ENCODE measurements at places on chromosomes 6 and 20.

DNA sequence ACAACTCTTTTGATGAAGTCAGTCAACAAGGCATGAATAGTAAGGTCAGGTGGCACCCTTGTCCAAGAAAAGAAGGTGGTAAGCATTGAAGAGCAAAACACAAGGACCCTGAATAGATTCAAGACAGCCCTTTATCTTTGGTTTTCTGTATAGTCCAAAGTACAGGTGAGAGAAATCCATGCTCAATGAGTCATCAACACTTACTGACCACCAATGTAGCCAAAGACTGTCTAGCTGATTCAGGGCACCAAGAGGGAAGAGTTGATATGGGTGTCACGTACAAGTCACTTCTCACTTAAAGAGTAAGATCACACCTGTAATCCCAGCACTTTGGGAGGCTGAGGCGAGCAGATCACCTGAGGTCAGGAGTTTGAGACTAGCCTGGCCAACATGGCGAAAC is 528.3 kb downstream of the CD83 start:
- DNase-seq: no peak

- DNase-seq: no peak
These were observed 361.1 kb downstream of the FARS2 start for GRCh38 chr6:5622276-5623005.

GRCh38 chr6:147238906-147239305 is 34.7 kb downstream of the STXBP5 start:
- no peak for DNase-seq

- DNase-seq: no peak
These were observed 11.5 kb downstream of the TAAR2 start for GRCh38 chr6:132612449-132613108.

GRCh38 chr20:58693226-58694006 is 816 bp downstream of the NPEPL1 start:
- DNase-seq: peak; percentile 47

- DNase-seq: no peak
These were observed 19.5 kb downstream of the ADNP start for GRCh38 chr20:50911716-50912115.

DNA sequence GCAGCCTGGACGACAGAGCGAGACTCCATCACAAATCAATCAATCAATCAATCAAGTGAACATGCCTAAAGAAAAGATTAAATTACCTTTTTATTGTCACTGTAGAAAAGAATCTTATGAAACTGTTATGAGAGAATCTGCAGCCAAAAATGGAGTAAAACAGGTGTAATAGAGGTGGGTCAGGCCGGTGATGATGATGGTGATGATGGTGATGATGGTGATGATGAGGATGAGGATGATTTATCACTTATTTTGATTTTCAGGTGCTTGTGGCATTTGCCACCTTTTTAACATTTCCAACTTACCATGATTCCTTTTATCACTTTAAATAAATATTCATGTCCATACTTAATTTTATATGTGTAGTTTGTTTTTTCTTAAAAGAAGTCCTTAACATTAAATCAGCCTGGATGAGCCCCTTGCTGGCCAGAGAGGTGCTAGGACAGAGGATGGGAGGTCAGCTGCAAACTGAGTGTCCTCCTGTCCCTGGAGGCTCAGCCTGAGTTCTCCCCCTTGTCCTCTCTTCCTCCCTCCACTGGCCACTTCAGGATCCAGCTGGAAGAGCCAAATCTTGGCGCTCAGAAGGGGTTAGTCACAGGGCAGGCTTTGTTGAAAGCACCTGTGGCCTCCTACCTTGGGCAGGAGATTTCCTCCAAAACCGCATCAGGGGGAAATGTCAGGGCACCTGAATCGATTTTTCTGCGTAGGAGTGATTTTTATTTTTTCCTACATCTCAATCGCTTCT is 32.6 kb downstream of the SLC2A10 start:
- DNase-seq: no peak

DNA sequence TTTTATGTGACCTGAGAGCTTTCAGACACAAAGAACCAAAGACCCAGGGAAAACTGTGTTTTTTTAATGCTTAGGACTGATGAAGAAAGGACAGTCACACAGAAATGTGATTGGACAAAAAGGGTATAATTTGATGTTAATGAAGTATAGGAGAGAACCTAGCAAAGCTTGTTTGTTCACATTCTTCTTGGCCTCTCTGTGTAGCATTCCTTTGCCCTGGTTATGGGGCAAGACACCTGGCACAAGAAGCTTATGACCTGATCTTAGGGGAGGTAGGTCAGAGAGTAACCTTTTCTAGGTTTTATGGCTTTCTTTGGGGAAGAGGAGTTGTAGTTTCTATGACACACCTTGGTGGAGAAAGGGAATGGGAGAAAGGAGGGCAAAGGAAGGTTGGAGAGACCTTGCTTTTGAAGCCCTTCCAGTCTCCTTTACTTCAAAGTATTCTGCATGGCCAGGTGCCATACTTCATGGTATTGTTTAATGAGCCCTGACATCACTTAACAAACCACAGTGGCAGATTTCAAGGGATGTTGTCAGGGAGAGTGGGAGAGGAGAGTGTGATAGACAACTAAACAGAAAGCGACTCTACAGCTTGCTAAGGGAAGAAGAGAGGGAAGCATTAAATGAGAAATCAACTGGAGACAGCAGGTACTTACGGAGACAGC is 701.8 kb upstream of the FLRT3 start:
- no peak for DNase-seq

All from hematopoietic multipotent progenitor cell treated with erythropoietin and hydrocortisone succinate and interleukin-3 and kit ligand, for 6 days (in vitro differentiated cells).